ENCODE measurements at places on chromosomes 1 and 21.
A peak's percentile ranks its signal among the peaks of the same experiment; 100 is the strongest.

DNA sequence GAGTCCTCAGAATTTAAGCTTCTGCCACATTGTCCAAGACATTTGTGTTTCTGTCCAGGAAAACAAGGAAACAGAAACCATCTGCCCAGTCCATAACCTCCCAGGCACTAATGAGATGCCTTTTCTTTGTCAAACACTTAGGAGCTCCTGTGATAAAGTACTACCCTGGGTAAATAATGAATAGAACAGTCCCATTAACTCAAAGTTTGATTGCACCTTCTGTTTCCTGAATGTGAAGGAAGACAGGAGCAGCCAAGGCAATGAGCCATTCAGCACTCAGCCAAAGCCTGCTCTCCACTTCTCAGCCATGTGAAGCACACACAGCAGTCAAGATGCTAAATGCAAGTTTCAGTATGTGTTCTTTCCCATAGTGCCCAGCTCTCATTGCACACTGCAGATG is 199.8 kb downstream of the SEC16B start:
- DNase-seq, result no peak

- no peak for DNase-seq
These were observed 1.3 kb upstream of the KLHDC7A start for GRCh38 chr1:18479454-18479853.

- no peak for DNase-seq
These were observed 927.9 kb upstream of the B3GALT2 start for GRCh38 chr1:194114288-194114687.

DNA sequence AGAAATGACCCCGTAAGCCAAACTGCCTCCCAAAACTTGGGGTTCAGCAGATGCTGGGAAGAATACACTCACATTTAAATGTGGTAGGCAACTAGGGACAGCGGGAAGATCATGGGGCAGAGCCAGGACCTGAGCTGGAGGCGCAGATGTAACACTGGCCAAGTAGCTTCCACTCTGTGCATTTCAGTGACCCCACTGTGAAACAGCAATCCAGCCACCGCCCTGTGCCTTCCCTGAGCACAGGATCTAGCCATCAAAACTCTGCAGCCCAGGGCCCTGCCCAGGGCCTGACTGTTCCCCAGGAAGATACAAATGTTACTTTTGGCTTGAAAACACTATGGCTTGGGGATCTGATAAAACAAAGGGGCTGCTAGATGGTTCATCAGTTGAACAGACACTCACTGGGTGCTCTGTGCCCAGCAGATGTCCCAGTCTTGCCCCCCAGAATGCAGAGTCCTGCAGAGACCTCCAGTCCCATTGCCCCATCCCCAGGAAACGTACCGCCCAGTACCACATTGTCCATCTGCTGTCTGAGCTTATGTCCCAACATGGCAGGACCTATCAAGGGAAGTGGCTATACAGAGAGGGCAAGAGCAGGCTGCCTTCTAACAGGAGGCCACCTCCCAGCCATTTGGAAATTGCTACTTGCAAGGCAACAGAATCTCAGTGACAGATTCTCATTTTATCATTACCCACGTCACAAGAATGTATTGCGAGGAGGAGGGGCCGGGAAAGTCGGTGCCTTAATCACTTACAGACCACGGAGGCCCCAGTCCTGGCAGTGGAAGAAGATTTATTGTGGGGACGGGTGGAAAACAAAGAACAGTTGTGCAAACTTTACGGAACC is 124.0 kb downstream of the DMRTB1 start:
- no peak for DNase-seq

DNA sequence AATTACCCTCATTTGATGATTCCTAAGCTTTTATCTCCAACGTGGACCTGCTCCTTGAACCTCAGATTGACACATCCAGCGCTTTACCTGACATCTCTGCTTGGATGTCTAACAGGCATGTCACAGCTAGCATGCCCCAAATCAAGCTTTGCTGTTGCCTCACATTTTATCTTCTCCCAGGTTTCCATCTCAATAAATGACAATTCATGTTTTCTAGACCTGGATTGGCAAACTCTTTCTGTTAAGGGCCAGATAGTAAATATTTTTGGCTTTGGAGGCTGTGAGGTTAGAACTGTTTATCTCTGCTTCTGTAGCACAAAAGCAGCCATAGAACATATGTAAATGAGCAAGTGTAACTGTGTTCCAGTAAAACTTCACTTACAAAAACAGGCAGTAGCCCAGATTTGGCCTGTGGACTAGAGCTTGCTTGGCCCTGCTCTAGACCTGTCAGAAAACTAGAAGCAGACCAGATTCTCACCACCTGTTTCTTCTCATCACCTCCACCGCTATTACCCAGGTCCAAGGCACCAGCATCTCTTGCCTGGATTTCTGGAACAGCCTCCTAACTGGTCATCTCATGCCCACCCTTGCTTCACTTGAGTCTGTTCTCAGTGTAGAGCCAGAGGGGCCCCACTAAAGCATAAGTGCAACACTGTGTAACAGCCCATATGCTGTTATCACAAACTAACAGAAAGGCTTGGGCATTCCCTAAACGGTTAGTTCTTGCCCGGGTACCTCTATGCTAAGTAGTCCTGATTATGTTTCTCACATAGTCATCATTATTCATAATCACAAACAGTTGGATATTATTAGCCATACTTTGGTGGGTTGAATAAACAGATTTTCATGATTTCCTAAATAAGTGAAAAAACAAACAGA is 42.3 kb downstream of the UBE4B start:
- DNase-seq, result no peak

DNA sequence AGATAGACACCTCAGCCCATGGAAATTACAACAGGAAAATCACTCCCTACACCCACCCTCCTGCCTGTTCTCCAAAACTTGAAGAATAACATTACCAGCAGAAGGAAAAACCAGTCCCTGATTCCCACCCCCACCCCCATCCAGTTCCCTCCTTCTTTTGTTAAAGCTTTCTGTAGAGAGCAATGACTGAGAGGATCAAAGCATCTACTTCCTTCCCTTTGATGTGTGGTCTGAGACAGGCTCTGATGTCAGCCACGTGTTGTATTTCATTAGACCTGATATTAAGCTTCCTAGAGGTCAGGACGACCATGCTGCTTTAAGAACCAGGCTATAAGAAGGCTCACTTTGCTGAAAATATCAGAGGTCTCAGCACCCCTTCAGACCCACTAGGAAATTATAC is 73.9 kb upstream of the HAO2 start:
- DNase-seq, result no peak

DNA sequence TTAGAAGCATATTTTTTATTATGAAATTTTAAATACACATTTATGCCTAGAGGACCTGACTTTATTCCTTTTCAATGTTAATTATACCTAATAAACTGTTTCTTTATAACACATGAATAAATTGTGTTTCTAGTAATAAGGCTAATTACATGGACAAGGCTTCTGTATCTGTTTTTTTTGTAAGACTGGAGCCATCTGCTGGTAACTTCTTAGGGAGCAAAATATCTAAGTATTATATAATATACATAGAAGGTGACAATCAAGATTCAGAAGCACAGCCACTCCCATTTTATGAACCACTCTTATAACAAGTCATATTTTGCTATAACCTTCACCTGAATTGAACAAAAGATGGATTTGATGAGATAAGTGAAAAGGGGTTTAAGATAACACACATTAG is 84.2 kb downstream of the LBR start:
- DNase-seq, result no peak

DNA sequence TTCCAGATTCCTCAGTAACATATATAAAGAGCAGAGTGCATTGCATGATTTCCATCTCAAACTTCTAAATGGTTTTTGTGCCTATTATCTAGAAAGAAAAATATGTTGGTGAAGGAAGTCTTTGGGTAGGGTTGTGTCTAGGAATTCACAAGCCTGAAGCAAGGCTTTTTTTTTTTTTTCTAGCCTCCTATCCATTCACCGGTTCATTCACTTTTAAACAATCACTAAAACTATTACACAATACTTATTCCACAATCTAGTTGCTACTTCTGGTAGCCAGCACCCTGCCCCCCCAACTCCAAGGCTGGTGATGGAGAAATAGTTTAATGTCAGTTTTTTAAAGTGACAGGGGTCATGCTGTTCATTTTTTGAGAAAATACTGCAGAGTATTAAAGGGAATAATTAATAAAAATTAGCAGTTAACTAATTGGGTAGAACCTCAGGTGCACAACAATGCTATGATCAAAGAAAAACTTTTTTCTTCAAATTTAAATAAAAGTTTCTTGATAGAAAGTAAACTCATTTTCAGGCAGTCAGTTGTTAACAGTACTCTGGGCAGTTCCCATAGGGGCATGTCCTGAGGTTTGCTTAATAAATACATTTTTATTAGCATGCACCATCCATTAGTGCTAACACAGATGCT is 10.9 kb downstream of the IRF2BP2 start:
- no peak for DNase-seq

DNA sequence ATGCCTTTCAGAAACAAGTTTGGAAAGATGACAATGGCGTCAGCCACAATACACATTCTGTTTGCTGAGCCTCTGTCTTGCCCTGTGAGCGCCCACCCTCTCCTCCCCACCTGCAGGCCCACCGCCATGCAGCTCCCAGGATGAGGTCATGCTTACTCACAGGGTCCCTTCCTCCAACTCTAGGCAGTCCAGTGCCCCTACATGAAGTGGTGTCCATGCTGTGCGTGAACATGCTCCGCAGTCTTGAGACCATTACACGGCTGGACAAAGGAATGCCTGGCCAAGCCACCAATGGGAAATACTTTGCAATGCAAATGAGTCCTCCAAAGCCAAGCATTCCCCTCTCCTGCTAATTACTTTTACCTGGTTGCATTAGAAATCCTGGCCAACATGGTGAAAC is 92.2 kb downstream of the CD58 start:
- no peak for DNase-seq

GRCh38 chr1:15584489-15585363 is at the start of gene AGMAT:
AGMAT (minus strand) TSS chr1:15585051; CDS start chr1:15584967, 84 bp downstream.
- peak; percentile 84 for DNase-seq

GRCh38 chr1:44696789-44697345 is 22.4 kb downstream of the ARMH1 start:
- no peak for DNase-seq

DNA sequence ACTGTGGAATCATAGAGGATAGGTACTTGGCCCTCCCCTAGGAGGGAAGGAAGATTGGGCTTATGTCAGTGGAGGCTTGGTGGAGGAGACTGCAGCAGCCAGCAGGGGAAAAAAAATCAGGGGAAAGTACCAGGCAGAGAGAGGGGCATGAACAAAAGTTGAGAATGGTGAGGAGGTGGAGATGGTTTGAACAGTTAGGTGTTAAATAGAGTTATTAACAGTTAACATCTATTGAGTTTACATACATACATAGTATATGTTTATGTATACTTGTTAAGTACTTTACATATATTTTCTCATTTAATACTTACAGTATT is 136.5 kb upstream of the HNRNPU start:
- DNase-seq, result no peak

DNA sequence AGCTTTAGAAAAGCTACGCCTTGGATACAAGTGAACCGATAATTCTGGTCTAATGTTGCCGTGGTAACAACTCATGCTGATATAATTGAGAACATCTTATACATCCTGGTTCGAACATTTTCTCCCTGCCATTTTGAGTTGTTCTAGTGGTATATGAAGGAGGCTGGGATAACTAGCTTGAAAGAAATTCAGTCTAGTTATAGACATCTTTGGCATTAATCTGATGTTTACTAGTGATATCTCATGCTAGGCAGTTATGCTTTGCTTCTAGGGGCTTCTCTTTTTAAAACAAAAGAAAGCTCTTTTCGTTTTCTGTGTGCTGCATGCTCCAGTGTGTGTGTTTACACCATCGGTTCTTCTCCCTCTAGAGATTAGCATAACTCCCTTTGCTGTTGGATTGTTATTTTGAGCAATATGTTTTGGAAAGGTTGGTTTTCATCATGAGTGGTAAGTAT is 20.5 kb downstream of the PRKACB start:
- DNase-seq, result peak; percentile 8

DNA sequence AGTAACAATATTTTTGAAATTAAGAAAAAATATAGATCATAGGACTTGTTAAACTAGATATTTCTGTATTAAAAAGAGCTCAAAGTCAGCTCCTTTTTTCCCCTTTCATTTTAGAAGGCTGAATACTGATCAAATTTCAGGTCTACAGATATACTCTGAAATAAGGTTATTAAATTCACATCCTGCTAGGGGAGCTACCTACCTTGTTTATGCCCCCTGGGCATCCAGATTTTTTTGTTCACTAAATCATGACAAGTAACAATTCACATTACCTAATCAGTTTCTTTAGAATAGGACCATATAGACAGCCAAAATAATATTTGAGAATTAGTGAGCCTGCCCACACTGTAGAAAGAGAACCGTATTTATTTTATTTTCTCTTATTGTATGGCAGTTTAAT is 276.2 kb downstream of the USP25 start:
- no peak for DNase-seq

GRCh38 chr1:51175278-51175677 is 60.8 kb upstream of the RNF11 start:
- DNase-seq, result no peak

DNA sequence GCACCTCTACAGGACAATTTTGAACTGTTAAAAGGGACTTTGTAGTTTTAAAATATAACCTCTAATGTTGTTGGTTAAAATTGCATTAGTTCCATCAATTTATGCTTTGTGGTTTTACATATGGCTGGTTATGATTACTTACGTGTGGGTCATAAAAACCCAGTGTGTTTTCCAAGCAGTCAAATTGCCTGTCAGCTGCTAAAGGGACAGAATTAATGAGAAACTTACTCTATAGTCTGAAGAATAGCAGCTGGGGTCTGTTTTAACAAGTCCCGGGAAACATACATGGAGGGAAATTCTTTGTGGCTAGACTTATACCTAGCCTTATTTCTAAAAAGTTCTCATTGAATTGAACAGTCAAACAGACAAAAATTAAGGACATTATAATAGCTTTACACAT is 820.9 kb upstream of the ADGRL4 start:
- DNase-seq, result no peak

DNA sequence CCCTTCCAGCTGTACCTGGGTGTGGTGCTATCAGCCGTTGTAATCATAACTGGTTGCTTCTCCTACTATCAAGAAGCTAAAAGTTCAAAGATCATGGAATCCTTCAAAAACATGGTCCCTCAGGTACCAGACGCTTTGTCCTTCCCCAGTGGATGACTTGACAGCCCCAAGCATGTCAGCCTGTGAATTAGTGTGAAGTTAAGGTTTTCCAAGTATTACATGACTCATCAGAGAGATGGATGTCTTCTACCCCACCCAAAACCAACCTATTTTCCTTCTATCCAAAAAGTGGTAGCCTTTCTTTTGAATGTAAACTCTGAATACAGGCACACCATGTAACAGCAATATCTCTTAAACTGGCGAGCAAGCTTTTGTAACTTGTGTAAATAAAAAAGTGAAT is 15.1 kb downstream of the ATP1A1 start:
- DNase-seq, result no peak

- DNase-seq, result peak; percentile 46
These were observed 56.8 kb upstream of the ABCG1 start for GRCh38 chr21:42161956-42162681.

- no peak for DNase-seq
These were observed 608.7 kb upstream of the PLXNA2 start for GRCh38 chr1:208852911-208853310.

DNA sequence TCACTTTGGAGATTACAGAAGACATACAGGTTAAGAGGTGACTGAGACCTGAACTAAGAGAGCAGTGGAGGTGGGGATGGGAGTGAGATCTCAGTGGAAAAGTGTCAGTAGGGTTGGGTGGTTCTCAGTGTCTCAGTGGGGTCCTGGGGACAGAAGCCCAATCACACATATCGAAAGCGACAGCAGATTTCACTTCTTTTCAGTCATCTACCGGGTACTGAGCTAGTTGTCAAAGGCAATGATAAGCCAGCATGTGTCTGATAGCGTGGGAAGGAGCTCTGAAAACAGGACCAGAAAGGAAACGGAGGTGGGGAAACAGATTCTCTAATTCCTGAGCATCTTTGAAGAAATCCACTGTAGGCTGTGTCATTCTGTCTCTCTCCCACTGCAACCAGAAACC is 59.5 kb downstream of the RHOU start:
- DNase-seq, result no peak

Data from SK-N-SH (cell line).